ENCODE measurements at places on chromosomes 1 and 21.

GRCh38 chr1:200982071-200982945 is 41.2 kb downstream of the KIF21B start:
- no peak for DNase-seq

DNA sequence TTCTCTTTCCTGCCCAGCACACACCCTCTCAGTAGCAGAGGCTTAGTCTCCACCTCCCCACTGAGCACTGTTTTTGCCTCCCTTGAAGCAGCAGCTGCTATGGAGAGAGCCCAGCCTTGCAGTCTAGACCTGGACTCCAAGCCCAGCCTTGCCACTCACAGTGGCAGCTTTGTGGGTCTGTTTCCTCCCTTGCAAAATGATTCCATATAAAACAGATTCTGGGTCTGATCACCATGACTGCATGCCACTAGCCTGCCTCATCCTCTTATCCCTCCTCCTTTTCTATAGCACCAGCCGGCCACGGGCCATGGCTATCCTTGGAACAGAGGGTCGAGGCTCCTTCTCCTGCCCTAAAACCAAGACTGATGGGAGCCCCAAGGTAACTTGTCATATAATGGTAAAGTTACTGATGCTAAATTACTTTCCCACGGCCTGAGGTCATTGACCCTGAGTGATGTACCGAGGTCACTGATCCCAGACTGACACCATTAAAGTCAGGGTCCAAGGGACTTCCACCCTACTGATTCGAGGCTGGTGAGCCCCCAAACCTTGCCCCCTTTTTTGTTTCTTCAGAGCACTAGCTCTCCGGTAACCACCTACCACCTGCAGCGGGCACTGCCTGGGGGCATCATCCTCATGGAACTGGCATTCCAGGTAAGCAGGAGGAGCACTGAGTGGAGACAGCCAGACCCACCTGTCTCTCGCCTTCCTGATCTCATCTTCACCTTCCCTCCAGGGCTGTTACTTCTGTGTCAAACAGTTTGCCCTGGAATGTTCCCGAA is 7.9 kb downstream of the HYI start:
- DNase-seq = no peak

GRCh38 chr1:68600049-68600661 is 103.3 kb upstream of the DEPDC1 start:
- peak; percentile 39 for DNase-seq

DNA sequence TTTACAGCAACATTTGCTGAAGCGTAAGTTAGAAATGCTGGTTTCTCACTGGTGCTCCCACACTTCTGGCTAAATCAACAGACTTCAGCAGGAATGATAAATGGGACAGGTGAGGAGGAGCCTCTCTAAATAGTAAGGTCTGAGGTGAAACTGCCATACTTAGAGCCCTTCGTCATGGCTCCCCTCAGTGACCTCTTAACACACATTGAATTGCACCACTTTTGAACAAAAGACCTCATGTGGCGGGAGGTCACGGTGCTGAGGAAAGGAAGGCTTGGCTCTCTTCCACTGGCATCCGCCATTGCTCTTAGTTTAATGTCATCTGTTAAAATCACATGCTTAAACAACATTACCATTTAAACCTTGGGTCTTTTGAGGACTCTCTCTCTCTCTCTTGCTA is 3.4 kb downstream of the MAP3K7CL start:
- no peak for DNase-seq

DNA sequence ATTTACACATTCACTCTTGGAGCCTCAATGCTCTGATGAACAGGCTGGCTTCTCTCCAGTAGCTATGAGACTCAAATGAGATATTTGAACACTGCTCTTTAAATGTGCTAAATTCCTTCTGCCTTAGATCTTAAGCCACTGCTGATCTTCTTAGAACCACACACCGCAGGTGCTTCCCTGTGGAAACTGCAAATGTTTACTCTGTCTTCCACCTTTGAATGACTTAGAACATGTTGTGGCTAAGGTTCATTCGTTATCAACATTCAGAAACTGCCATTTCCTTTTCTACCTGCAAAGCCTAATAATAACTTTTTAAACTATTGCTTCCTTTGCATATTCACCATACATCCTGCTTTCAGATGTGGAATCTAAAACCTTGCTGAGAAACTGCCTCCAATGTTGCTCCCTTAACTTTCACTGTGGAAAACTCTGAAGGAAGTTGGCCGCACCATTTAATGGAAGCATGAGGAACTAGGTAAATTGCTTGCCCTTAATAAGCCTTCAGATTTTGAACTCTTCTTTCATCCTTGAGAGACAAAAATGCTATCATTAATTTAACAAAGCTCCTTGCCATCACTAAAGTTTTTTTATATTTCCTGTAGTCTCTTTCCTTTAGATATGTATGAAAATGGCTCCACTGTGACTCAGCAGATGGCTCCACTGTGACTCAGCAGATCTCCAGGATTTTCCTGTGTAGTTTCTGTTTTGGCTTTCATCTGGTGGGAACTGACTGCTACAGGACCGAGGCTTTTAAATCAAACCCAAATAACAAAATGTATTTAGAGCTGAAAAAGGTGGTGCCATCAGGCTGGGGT is 143.8 kb downstream of the TNFSF18 start:
- peak; percentile 70 for DNase-seq
